SJCRH30 (cell line): ENCODE measurements at places on chromosomes 13 and 19. TPM values are rescaled to one million over a fixed set of nuclear protein-coding genes. Genes with fewer than 3 reads are reported as not detected.

DNA sequence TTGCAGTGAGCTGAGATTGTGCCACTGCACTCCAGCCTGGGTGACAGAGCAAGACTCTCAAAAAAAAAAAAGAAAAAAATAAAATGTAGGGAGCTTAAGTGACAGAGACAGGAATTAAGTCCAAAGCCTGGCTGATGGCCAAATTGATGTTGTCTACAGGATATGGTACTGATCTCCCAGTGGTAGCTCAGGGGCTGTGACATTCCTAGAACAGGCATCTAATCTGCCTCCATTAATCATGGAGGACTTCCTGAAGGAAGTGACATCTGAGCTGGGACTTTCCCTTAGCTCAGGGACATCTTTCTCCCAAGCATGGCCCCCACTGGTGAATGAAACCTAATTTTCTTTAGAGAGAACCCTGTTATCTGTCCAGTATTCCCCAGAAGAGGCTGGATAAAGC, 11.4 kb upstream of the EDDM13 start:
- H3K36me3 ChIP-seq, result no peaks in the 10 kb centered on the region
- H3K4me3 ChIP-seq, result no peak overlapping the region
- no peaks in the 10 kb centered on the region for H3K4me1 ChIP-seq
- no peak overlapping the region for H3K27ac ChIP-seq
- DNase-seq, result no peak

- no peak overlapping the region for H3K27ac ChIP-seq
- H3K36me3 ChIP-seq, result no peaks in the 10 kb centered on the region
- H3K27me3 ChIP-seq, result no peaks in the 10 kb centered on the region
- H3K4me1 ChIP-seq, result 0 out of 2 replicates have a peak, but pooled peaks cover 5% of the 10 kb centered on the region
Measured at GRCh38 chr19:32828139-32828538, 41.4 kb downstream of the SLC7A9 start.

DNA sequence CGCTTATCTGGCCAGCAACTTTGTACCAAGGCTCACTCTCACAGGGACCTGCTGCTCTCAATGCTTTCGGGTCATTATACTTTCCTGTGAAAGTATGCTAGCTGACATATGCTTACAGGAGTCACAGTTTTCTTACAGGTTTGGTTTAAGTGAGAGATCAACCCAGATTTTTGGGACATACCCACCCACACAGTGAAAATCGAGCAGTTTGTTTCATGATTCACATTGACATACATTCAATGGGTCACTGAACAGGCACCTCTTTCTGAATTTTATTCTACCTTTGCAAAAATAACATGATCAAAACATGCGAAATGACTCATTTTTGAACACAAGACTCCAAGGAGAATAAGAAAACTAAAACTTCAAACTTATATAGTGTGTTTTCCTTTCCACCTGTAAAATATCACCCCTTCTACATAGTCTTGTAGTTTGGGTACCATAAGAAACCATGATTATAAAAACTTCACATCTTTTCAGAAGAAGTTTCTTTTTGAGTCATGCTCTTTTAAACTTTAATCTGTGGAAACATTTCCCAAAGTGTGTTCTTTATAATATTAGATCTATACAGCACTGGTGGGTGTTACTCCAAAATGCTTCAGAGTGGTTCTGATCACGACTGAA, 44.3 kb upstream of the TEX29 start:
- no peak for DNase-seq
- H3K4me1 ChIP-seq, result no peaks in the 10 kb centered on the region
- peaks cover 2% of the 10 kb centered on the region; the same call in 1 of the 2 replicates for H3K36me3 ChIP-seq

- H3K27me3 ChIP-seq, result no peaks in the 10 kb centered on the region
- peaks cover 66% of the 10 kb centered on the region for H3K36me3 ChIP-seq
- no peak overlapping the region for H3K4me3 ChIP-seq
Measured at GRCh38 chr19:31316201-31316951, 32.9 kb downstream of the TSHZ3 start.

DNA sequence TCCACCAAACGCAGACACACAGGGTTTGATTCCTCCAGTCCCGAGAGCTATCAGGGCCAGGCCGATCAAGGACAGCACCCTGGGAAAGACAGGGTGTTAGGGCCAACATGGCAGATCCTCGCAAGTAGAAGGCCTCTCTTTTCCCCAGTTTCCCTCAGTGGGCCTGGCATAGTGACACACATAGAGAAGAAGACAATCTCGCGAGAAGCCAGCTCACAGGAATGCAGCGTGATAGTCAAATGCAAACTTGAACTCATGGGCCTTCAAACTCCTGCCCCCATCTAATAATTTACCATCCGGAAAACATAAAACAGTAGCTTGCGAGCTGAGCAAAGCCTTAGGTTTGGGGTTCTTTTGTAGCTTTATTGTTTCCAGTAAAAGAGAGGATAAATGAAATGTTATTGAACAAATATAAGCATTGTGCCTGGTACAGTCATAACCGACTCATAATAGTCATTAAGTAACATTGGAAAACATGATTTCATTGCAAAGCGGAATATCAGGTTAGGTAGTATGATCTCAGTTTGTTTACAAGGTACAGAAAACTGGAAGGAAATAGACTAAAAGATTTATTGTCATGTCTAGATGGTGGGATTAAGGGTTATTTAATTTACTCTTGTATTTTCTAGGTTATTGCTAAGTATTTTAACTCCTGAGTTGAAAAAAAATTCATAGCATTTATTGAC, 30.5 kb downstream of the SLC15A1 start:
- H3K4me3 ChIP-seq, result no peak overlapping the region
- H3K27ac ChIP-seq, result no peak overlapping the region
- no peaks in the 10 kb centered on the region for H3K27me3 ChIP-seq

GRCh38 chr19:472005-472858, 11.4 kb upstream of the SHC2 start:
- H3K27me3 ChIP-seq, result no peaks in the 10 kb centered on the region; the same call in 1 of the 2 replicates
- no peaks in the 10 kb centered on the region for H3K4me1 ChIP-seq
- H3K27ac ChIP-seq, result no peak overlapping the region
- no peak overlapping the region for H3K4me3 ChIP-seq

DNA sequence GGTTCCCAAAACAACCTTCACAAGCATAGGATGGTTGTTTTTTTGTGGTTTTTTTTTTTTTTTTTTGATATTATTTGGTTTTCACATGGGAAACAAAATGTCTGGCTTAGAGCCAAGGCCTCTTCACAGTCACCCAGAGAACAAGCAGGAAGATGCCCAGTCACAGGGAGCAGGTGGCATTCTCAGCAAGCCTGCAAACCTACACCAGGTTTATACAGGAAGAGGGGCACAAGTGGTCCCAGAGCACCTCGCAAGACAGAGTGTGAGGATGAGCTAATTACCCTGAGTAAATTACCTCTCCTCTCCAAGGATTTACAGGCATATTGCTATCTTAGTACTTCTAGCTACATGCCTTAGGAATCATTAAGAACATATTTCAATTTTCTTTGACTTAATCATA, 1375.6 kb downstream of the EFNB2 start:
- H3K27ac ChIP-seq, result no peak overlapping the region
- no peaks in the 10 kb centered on the region for H3K36me3 ChIP-seq
- no peaks in the 10 kb centered on the region for H3K4me1 ChIP-seq
- peak; percentile 24 for DNase-seq

- H3K27ac ChIP-seq, result no peak overlapping the region
- H3K4me3 ChIP-seq, result no peak overlapping the region
- no peaks in the 10 kb centered on the region for H3K36me3 ChIP-seq
- peaks cover 3% of the 10 kb centered on the region; the same call in 1 of the 2 replicates for H3K27me3 ChIP-seq
- H3K4me1 ChIP-seq, result no peaks in the 10 kb centered on the region
- DNase-seq, result no peak
Measured at GRCh38 chr13:20370815-20371421, 138.8 kb upstream of the GJB6 start.

DNA sequence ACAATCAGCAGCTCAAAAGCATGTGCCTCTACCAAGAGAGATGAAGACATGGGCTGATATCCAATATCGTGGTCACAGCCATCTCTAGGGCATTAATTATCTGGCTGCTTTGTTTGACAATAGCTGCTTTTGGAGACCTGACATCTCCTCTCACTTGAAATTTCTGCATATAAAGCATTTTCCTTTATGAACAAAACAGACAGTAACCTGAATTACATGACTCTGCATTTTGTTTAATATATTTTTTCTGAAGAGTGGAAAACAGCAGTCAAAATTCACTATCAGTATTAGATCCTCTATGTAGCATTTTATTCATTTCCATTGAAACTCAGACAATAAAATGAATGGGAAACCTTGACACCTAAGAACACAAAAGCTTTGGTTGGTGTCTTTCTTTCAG, 42.4 kb upstream of the ESD start:
- H3K4me3 ChIP-seq, result no peak overlapping the region
- H3K27ac ChIP-seq, result no peak overlapping the region
- H3K4me1 ChIP-seq, result no peaks in the 10 kb centered on the region
- no peaks in the 10 kb centered on the region for H3K36me3 ChIP-seq

DNA sequence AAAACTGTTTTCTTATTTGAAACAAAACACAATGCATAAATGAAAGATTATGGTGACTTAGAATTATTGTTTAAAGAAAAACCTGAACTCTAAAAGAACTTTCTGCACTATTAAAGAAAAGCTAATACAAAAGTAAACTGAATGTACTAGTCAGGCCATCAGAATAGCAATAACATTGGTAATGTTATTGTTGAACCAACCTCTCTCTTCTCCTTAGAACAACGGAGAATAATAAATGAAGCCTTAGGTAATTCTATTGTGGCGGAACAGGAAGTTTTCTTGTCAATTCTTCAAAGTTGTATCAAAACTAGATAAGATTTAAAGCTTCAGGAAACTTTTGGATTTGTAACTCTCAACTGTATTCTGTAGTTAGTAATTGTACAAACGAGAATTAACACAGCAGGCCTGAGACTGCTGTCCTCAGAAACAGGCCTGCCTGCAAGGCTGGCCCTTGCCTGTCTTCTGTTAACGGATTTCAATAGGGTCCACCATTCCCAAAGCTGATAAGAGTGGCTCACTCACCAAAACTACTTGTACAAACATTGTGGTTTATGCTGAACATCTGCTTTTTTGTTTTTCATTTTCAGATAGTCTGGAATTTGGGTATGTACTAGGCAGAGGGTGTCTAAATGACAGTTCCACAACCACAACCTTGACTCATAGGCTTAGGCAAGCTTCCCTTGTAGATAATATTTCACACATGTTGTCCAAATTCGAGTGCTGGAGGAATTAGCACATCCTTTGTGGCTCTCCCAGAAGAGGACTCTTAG, 825.8 kb downstream of the GPC5 start:
- no peaks in the 10 kb centered on the region; the same call in 1 of the 2 replicates for H3K27me3 ChIP-seq
- peak; percentile 82 for DNase-seq
- H3K4me1 ChIP-seq, result peaks cover 12% of the 10 kb centered on the region
- H3K4me3 ChIP-seq, result no peak overlapping the region
- H3K27ac ChIP-seq, result no peak overlapping the region
- no peaks in the 10 kb centered on the region for H3K36me3 ChIP-seq

- no peak overlapping the region for H3K27ac ChIP-seq
- H3K4me1 ChIP-seq, result peaks cover 3% of the 10 kb centered on the region; the same call in 1 of the 2 replicates
- no peak for DNase-seq
- H3K36me3 ChIP-seq, result no peaks in the 10 kb centered on the region
- no peaks in the 10 kb centered on the region for H3K27me3 ChIP-seq
Measured at GRCh38 chr13:93036380-93036779, 190.2 kb upstream of the GPC6 start.

DNA sequence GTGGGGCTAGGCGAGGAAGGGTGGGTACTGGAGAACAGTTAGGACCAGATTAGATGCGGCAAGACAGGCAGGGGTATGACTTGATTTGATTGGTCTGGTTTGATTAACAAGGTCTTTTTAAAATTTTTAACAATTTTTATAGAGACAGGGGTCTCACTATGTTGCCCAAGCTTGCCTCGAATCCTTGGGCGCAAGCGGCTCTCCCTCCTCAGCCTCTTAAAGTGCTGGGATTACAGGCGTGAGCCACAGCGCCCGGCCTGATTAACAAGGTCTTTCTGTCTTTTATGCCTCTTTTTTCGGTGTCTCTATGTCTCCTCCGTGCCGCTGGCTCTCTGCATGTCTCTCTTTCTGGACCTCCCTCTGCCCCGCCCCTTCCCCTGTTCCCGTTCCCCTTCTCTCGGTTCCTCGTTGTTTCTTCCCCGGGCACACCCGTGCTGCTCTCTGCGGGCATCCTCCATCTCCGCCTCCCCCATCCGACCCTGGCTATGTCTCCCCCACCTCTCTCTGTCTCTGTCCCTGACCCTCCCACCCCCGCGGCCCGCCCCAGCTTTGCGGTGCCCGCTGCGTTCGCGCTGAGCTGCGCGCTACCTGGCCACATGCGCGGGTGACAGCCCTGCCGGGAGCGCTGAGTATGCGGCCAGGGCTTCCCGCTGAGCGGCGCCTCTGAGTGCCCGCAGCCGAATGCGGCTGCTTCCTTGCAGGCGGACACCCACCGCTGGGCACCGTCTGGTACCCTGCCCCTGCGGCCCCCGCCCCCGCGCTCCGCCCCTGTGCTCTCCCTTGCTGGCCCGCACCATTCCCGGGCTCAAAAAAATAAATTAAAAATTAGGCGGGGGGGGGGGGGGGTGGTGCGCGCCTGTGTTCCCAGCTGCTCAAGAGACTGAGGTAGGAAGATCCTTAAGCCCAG, 8.1 kb upstream of the SDHAF1 start:
- peaks cover 4% of the 10 kb centered on the region; the same call in 1 of the 2 replicates for H3K27me3 ChIP-seq
- H3K4me3 ChIP-seq, result peak overlapping the region; percentile 5; the same call in 1 of the 2 replicates
- H3K36me3 ChIP-seq, result no peaks in the 10 kb centered on the region
- no peak overlapping the region for H3K27ac ChIP-seq
- peak; percentile 24 for DNase-seq
- H3K4me1 ChIP-seq, result no peaks in the 10 kb centered on the region

DNA sequence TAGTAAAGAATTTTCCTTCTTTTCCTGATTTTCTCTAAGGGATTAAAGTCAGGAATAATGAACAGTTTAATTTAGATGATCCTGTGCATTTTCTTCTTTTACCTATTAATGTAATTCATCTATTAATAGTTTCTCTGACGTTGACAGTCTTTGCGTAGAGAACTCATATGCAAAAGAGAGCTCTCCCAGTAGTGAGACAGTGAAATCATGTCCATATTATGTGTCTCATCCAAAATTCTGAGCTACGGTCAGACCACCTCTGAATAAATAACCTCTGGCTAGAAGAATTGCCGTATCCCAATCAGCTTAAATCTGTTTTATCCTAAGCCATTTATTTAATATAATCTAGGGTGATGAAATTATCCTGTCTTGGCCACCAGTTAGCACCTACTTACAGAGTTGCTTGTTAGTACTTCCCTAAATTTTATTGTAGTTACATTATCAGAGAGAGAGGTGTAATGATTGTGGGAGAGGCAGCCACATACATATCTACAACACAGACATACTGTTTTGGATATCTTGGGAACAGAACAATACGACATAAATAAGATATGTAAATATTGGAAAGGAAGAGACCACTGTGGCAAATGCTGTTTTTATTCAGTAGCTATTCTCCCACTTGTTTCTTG, 30.7 kb downstream of the PDS5B start:
- H3K27me3 ChIP-seq, result no peaks in the 10 kb centered on the region
- no peaks in the 10 kb centered on the region for H3K4me1 ChIP-seq
- H3K4me3 ChIP-seq, result no peak overlapping the region
- H3K36me3 ChIP-seq, result peaks cover 6% of the 10 kb centered on the region; the same call in 1 of the 2 replicates
- H3K27ac ChIP-seq, result no peak overlapping the region

Gene KANK3
- total RNA-seq, result 0.04 TPM in 1 of 2 replicates, not detected in the other

Gene PNMA8C
- 0.02 TPM in 1 of 2 replicates, not detected in the other for total RNA-seq

Gene WDR87
- not detected in 2 replicates for total RNA-seq

Gene KRTDAP
- total RNA-seq, result not detected in 2 replicates

Gene OVOL3
- total RNA-seq, result 0.79 and 1.4 TPM in 2 replicates

Gene PTPRH
- total RNA-seq, result 0.94 and 1.4 TPM in 2 replicates

Gene GJB6
- not detected in 2 replicates for total RNA-seq

Gene ADAT3
- total RNA-seq, result 4.7 and 4.8 TPM in 2 replicates

Gene ZNF256
- 11.5 and 11.6 TPM in 2 replicates for total RNA-seq

Gene PAK4
- total RNA-seq, result 9.1 and 11.6 TPM in 2 replicates

Gene NKPD1
- total RNA-seq, result not detected in 2 replicates
